ENCODE measurements at places on chromosomes 3 and 15.

DNA sequence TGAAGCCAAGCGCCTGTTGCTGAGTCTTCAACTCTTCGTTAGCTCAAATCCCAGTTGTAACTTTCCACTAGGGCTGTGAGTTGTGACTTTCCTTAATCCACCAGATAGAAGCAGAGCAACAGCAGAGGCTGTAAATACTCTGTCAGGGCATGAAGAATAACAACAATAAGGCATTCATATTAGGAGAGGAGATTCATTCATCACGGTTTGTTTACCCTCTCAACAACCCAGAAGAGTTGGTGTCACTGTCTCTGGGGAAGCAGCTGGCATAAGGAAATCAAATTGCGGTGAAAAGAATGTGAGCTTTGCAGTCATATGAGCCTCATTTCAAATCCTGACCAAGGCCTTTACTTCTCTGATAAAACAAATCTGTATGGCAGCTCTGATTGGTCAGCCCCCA, 184.8 kb downstream of the SHQ1 start:
- DNase-seq: no peak

GRCh38 chr3:60703956-60704736, 547.1 kb downstream of the FHIT start:
- no peak for DNase-seq

DNA sequence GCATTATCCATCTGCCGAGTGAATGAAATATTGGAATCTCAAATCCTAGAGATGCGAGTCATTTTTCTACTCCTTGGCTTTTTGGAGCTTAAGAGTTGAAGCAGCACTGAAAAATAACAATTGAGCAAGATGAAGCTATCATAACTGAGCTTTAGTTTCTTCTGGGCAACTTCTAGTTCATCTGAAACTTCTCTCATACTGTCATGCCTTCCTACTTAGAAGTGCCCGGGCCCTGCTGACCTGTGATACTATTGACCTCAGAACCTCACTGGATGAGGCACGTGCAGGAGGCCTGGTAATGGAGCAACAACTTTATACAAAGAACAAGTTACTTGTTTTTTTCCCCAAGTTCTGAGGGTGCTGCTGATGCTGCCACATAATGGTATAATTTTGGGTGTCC, 48.5 kb upstream of the P3H2 start:
- no peak for DNase-seq

GRCh38 chr3:46312991-46313390, 40.9 kb upstream of the CCR2 start:
- no peak for DNase-seq

- DNase-seq: no peak
These were observed 273.5 kb downstream of the NEK10 start for GRCh38 chr3:27095553-27096222.

GRCh38 chr3:128505771-128506170, 12.8 kb upstream of the GATA2 start:
- no peak for DNase-seq

DNA sequence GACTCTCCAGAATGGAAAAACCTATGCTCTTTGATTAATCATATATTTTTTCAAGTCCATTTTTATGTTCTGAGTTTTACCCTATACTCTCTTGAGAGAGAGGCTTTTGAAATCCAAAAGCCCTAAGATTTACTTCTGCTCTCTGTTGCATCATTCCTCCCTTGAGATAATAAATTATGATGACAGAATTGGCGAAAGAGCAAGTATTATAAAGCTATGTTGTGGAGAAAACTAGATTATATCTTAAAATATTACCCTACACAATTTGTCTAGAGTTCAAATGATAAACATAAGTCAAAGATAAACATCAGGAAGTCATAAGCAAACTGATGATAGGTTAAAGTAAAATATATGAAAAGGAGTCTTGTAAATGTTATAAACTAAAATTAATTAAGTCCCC, 293.4 kb upstream of the MME start:
- DNase-seq: no peak

DNA sequence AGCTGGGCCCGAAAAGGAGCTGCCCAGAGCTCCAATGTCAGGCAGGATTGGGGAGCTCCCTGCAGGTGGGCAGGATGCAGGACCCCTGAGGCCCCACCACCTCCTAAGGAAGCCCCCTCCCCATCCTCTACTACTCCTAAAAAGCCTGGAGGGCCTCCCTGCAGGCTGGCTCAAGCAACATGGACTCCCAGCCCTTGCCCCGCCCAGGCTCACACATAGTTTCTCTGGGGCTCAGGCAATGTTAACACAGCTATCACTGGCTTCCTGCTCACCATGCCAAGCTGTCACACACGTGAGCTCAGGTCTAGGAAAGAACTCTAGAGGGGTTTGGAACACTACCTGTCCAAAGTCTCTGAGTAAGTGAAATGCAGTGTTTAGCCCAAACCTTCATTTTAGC, 65.4 kb upstream of the ZNF148 start:
- no peak for DNase-seq
